ENCODE measurements at places on chromosomes 4 and X.
A peak's percentile ranks its signal among the peaks of the same experiment; 100 is the strongest.

- no peak for DNase-seq
These were observed at the start of gene SMIM43 for GRCh38 chr4:121764702-121765367. Gene SMIM43, minus strand, starts transcription at chr4:121765164. Its CDS starts 59 bp downstream, at chr4:121765105.

DNA sequence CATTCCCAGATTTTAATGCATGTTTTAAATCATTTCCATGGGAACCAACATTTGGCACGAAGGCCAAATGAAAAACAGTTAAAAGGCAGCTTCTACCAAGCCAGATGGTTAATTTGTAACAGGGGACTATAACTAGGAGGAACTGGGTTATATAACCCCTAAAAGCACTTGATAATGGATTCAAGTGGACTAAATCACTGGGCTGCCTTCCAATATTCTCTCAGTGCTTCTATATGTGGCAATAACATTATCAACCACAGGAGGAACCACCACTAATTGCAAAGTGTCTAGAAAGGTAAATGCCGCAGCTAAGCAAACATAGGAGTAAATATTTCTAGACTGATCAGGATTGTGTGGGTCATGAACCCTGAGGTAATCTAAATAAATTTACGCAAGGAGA is 391.5 kb downstream of the UBE2NL start:
- no peak for DNase-seq

DNA sequence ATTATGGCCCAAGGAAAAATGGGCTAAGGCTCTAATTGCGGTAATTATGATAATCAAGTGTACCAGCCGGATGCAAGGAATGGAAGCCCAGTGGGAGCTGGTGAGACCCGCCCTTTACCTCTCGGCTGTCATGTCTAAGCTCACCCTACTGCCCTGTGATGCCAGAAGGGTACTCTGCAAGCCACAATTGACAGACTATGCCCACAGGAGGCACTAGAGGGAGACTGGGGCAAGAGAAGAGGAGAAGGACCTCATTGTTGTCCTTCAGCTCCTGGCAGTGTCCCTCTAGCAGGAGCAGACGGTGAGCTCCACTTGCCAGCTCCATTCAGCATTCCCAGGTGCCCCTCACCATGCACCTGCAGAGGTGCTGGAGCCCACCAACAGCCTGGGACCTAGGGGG is 141.8 kb downstream of the SMIM20 start:
- no peak for DNase-seq

DNA sequence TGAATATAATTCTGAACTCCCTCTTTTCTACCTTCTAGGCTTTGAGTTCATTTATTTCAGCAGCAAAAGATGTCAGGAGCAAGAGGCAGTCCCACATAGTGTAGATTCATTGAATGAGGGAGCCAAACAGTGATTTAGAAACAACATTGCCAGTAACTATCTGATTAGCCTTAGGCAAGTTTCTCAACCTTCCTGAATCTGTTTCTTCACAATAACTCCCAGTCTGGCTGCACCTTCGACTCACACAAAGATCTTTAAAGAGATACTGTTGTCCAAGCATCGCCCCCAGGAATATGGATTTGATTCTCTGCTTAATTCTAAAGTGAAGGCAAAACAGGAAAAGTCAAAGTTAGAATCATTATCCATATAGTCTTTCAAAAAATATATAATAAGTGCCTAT is 1026.2 kb downstream of the DMD start:
- DNase-seq = no peak

DNA sequence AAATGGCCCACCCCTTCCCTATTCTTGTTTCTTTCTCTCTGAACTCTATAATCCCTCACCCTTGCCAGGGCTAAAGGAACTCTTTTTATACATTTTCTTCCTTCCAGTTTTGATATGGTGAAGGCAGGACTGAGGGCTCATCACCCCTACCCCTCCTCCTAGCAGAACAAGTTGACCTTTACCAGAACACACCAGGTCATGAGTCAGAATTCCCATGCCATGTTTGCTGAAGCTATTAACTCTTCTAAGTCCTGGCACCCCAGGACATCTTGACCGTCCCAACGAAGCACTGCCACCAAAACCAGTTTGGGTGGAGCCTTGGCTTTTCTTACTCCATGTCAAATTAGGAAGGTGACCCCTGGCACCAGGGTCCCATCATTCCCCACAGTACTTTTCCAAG is 57.5 kb upstream of the DYNLT3 start:
- no peak for DNase-seq

DNA sequence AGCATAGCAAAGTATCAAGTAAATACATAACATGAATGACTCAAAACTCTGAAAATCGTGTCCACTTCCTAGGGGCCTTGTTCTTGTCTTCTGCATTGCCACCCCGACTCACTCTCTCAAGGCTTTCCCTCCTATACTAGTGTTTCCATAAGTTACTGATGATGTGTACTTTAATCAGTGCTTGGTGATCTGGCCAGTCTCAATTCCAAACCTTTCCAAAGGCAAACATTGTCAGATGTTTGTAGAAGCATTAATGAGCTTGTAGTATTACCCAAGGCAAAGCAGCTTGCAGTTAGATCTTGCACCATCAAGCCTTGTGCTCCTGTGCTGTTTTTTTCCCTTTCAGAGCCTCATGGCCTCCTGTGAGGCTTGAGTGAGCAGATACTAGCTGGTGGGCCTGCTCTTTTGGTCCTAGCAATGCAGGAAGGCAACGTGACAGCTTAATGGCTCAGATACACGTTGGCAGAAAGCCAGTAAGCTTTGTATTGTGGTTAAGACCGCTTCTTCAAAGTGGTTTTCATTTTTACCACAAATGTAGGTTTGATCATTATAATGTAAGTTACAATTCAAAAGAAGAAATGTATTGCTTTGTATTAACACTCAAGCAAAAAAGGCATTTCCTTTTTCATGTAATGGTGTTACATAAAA is 51.8 kb downstream of the RBPJ start:
- DNase-seq = peak; percentile 26

DNA sequence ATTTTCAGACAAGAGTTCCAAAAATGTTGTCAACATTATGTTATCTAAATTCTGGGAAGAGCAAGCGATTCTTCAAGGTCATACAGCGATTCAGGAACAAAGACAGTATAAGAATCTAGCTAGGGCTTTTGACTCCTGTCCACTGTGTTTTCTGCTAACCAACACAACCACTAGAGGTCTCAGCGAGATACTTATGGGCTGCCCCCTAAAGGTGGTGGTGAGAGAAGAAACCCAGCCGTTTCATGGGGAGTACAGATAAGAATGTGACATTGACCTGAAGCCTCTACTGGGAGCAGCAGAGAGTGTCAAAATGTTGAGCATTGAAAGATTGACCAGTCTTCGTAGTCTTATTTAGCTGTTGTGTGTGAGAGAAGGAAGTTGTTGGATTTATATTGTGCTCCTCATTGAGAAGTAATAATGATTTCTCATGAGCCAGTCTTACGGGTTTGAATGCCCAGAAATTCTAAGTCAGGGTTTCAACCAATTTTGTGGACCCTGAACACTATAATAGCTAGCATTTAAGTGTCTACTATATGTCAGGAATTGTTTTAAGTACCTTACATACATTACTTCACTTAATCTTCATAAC is 168.3 kb downstream of the SPRY1 start:
- no peak for DNase-seq

DNA sequence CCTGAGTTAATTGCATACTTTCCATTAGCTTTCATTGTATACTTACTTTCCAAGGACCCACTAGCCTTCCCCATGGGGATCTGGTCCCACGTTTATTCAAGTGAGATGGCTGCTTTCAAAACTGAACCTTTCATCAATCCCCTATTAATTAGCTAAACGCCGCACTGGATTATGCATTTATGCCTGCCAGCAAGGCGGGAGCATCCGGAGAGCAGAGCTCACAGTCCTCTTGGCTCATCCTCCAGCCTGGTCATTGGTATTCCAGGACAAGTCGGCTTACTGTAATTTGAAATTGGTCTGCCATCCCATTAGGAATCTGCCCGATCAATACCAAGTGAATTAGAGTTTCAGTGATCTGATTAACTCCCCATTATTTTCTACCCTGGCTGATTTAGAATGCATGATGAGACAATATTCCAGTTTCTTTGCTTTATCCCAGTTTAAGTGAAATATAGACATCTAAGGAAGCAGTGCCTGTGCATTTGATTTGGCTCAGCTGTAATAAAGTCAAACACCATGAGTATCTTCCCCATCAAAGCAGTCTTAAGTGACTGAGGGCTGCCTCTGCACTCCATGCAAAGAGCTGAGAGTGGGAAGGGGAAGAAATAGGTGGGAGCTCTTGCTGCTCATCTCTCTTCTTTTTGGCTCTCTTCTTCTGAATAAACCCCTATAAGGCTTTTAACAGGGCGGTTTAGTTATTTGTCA is 411.4 kb downstream of the GPAT3 start:
- no peak for DNase-seq

GRCh38 chrX:39112143-39112542 is 310.9 kb downstream of the MID1IP1 start:
- DNase-seq = no peak

DNA sequence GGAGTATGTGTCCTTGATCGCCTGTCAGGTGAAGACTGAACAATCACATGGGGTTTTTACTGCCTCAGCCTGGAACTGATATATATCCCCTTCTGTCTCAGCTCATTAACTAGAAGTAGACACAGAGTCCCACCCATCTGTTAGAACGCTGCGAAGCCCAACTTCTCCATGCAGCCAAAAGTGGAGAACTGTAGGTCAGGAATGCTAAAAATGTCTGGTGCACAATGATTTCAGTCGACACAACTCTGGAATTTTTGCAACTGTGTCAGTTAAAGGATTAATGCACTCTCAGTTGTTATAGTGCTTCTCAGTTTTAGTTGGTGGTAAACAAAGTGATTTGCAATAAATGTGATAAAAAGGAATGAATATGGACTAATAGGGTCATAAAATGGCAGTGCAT is 287.2 kb downstream of the INPP4B start:
- peak; percentile 48 for DNase-seq

GRCh38 chr4:68077737-68078136 is 51.9 kb downstream of the TMPRSS11F start:
- DNase-seq = no peak

DNA sequence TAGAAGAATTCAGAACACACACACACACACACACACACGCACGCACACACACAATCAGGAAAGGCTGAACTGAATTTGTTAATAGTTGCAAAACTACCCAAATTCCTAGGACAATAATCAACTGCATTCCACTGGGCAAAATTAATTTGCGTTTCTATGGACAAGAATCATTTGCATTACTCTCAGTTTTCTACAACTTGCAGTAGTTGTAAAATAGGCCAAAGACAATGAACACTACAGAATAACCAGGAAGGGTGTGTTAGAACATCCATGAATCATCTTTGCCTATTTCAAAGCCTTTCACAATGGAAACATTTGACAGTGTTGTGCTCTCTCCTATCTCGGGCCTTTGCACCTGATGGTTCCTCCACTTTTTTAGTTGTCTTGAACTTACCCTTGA is 77.1 kb upstream of the IGFBP7 start:
- no peak for DNase-seq

DNA sequence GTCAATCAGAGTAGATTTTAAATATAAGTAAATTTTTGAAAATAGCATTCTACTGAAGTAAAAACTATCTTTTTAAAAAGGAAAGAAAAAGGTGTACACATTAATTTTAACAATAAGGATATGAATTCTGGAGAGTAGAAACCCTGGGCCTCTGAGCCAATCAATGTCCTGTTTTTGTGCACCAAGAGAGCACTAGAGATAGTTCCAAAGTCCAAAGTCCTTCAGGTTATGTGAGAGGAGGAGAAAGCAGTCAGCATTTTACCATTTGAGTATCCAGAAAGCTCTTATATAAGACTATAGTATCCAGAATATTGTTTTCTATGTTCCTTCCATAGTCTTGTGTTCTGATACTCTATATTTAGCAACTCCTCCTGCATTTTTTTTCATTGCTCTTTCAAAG is 3.3 kb upstream of the TCEAL8 start:
- DNase-seq = no peak

DNA sequence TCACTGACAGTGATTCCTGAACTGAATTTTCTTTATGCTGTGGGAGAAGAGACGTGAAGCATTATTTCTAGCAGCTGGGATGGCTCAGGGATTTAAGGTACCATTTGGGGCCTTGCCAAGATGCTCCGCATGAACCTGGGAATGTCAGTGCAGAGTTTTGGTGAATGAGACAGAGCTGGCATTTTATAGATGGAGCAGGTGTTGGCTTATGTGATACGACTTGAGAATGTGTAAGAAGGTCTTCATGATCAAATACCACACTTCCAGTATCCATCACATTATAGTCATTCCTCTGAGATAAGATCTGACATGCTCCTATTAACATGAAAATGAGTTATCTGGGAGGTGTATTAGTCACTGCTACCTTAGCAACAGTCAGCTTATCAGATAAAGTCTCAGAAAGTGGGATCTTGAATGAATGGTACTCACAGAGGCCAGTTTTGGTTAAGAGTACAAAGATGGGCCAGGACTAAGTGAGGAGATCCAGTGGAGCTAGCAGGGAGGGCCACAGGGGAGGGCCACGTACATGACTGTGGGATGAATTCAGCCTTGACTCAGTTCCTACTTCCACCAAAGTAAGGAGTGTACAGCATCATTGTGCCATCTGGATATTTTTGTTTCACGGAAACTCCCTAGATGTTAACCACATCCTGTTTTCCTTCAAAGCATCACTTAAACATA is 116.7 kb downstream of the SPCS3 start:
- no peak for DNase-seq

- DNase-seq = peak; percentile 68
These were observed 19.8 kb downstream of the C4orf50 start for GRCh38 chr4:5998333-5998936.
